ENCODE measurements at places on chromosomes 12 and 14.

GRCh38 chr12:81944886-81945285 lies 185.7 kb upstream of the PPFIA2 start:
- no peak for DNase-seq

GRCh38 chr14:49581209-49582112 lies 4.7 kb downstream of the RPS29 start:
- DNase-seq = no peak

DNA sequence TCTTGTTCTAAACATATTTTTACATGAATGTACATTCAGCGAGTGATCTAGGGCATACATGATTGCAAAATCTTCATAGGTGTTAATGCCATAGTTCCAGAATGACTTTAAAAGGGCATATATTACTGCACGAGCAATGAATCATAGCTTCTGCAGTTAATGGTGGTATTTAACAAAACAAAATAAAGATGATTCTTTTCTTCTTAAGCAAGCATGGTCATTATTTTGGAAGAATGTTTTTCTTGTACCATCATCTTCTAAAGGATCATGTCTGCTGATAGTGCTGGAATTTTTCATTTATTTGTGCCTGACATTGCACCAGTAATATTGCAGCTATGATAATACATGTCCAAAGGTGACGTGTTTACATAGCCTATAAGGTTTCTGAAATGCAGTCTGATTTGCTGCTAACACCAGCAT lies 388.6 kb downstream of the CCDC91 start:
- no peak for DNase-seq

GRCh38 chr12:116459011-116459875 lies 99.9 kb upstream of the MAP1LC3B2 start:
- no peak for DNase-seq

- no peak for DNase-seq
These were observed 623.1 kb upstream of the LRFN5 start for GRCh38 chr14:40983604-40984003.

GRCh38 chr12:58395470-58395869 lies 454.1 kb downstream of the ATP23 start:
- no peak for DNase-seq

- DNase-seq = peak; percentile 62
These were observed 154.3 kb upstream of the C14orf180 start for GRCh38 chr14:104425171-104425681.

GRCh38 chr14:36212577-36212976 lies 36.1 kb upstream of the PTCSC3 start:
- DNase-seq = no peak

DNA sequence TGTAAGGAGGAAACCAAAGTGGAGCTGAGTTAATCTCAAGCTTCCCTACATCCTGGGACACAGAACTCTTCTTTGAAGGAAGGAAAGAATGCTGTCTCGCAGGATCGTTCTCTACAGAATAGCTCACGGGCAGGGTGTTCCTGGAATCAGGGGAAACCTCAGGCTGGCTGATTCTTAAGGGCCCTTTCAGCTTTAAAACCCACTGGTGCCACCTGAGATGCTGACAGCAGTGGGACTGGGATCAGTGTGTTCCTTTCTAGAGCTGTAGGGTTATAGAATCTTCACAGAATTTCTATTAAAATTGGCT lies 47.8 kb downstream of the UBE3B start:
- DNase-seq = no peak

- no peak for DNase-seq
These were observed 27.1 kb downstream of the CPNE8 start for GRCh38 chr12:38878333-38878705.

- no peak for DNase-seq
These were observed 282.0 kb upstream of the RGS6 start for GRCh38 chr14:71650187-71650755.

- DNase-seq = no peak
These were observed 84.4 kb downstream of the SPATS2 start for GRCh38 chr12:49451468-49452259.

- no peak for DNase-seq
These were observed 149.5 kb downstream of the PRIMA1 start for GRCh38 chr14:93638790-93639189.

- no peak for DNase-seq
These were observed 431.6 kb downstream of the PDZRN4 start for GRCh38 chr12:41619705-41620104.

- no peak for DNase-seq
These were observed 166.0 kb downstream of the RPS29 start for GRCh38 chr14:49420201-49420600.

GRCh38 chr14:92122761-92123160 lies 992 bp downstream of the CPSF2 start:
- no peak for DNase-seq

DNA sequence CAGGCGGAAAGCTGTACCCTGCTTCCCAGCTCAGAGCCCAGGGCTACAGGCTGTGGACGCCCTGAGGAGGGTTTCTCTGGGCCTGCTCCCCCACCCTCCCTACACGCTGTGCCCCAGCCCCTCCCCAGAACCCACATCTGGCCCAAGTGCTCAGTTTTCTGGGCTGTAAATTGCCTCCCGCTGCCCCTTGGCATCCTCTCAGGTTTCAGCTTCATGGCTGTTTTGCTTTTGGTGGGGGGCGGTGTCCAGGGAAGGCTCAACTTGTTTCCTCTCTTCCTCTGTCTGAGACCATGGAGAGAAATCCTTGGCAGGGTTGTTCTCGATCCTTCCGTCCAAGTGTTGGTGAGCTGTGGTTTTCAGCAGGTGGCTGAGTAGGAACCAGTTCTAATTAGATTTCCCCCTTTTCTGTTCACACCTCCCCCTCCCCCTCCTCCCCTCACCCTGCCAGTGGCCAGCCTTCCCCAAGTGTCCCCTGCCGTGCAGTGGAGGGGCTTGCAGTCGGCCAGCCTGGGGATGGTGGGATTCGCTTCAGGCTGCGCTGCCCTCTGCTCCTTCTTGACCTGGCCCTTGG lies 61.8 kb downstream of the TSPAN9 start:
- no peak for DNase-seq

GRCh38 chr12:122021193-122021821 lies 377 bp upstream of the BCL7A start:
- peak; percentile 71 for DNase-seq

DNA sequence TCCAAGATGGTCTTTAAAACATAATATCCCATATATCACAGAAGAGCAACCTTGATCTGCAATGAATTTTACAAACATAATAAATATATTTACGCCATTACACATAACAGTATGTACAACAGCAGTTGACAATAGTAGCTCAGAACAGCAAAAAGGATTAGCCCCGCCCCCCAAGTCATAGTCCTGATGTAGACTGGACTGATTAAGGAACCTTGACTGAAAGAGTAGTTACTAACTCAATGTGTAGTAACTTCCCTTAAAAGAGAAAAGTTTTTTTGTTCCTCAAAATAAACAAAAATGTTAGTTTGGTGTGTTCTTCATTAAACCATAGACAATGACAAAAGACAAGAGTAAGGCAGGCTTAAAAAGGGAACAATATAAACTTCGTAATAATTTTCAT lies 44.5 kb downstream of the GTF2A1 start:
- DNase-seq = no peak

GRCh38 chr12:111228916-111229666 lies 139.8 kb downstream of the PHETA1 start:
- DNase-seq = no peak

GRCh38 chr12:3364226-3364625 lies 126.8 kb upstream of the PRMT8 start:
- DNase-seq = no peak

DNA sequence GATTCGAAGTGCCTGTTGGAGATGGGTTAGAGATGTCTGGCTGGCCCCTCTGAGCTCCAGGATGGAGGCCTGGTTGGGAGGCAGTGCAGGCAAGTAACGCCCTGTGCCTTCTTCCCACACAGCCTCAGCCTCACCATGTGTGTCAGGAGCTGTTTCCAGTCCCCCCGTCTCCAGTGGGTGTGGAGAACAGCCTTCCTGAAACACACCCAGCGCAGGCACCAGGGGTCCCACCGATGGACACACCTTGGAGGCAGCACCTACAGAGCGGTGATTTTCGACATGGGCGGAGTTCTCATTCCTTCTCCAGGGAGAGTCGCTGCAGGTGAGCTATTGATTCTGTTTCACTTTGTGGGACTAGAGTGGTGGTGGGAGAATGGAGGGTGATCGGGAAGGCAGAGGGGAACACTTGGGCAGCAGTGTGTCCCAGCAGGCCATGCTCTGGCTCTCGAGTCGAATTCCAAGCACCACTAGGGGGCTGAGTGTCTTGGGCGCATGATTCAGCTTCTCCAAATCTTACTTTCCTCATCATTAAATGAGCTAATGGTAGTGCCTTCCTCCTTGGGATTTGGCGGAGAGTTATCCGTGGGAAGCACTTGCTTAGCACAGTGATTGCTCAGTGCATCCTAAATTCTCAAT lies 6.8 kb downstream of the ACAD10 start:
- DNase-seq = no peak

GRCh38 chr12:92062539-92063493 lies 82.8 kb downstream of the BTG1 start:
- no peak for DNase-seq

DNA sequence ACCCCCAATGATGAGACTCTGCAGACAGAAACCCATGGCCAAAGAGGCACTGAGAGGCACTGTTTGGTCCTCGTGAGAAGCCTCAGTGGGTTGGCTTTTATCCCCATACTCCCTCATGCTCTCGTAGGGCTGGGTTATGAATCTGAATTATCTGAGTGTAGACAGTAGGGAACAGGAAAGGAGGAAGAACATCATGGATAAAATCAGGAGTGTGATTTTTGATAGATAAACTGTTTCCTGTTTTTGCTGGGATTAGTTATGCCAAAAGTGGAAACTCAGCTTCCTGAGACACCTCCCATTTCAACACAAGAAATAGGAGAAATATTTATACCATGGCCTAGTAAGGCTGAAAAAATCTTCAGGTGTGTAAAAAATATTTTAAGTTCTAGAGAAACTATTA lies 177.9 kb downstream of the PPM1H start:
- DNase-seq = no peak

GRCh38 chr12:25455696-25456095 lies 97.4 kb downstream of the LMNTD1 start:
- no peak for DNase-seq

DNA sequence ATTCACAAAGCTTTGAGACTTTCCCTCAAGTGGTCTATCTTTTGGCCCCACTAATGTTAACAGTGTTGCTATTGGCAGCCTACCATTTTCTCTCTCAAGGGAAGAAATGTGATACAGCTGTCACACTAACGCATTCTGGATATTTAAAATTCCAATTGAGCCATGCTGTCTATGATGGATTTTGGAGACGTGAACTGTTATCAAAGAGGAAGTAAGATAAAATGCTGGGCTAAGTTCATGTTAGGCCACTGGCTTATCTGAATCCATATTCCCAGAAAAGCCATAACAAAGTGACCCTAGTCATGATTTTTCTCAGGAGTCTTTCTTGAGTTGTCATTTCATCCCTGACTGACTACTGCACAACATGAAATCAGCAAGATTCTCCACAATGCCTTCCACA lies 200.2 kb downstream of the PHLDA1 start:
- DNase-seq = no peak

DNA sequence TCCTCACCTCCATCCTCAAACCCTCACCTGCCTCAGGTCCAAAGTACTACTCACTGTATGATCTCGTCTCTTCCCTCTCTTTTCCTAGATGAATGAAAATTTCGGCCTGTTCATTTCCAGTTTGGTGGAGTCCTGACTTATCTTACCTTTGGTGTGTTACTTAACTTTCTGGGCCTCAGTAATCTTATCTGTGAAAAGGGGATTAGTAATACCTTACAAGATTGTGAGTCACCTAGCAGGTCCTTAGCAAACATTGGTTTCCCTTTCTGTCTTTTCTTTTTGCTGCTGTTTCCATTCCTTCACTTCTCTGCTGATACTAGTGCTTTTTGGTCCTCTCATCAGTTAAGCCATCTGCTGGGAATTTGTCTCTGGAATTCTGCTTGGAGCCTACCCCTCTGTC lies 52.8 kb downstream of the AKAP6 start:
- DNase-seq = no peak

- no peak for DNase-seq
These were observed 18.9 kb upstream of the DIABLO start for GRCh38 chr12:122244565-122245371.

- peak; percentile 77 for DNase-seq
These were observed 51.0 kb upstream of the SRSF5 start for GRCh38 chr14:69715725-69716477.

DNA sequence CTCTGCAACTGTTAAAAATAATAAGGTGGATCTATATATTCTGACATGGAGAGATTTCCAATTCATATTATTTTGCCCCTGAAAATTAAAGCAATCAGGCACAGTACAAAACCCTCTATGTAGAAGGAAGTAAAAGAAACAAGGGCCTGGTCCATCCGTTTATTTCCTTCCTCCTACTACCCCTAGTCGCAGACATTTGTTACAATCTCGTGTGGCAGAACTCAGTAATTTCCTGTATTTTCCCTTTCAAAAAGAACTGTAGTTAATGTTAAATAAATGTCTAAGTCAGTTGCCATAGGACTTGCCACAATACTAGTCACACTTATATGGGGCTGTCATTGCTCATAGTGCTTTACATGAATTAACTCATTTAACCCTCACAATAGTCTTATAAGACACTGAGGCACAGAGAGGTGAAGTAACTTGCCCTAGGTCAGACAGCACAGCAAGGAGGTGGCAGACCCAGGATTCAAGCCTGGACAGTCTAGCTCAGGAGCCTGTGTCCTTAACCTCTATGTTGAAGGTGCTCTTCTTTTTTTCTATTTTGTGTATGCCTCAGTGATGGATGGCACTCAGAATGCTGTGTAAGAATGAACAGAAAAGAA lies 24.2 kb downstream of the NINJ2 start:
- DNase-seq = no peak

GRCh38 chr12:121390856-121391255 lies 9.1 kb upstream of the RNF34 start:
- no peak for DNase-seq

GRCh38 chr14:53766601-53767000 lies 190.0 kb downstream of the BMP4 start:
- no peak for DNase-seq

DNA sequence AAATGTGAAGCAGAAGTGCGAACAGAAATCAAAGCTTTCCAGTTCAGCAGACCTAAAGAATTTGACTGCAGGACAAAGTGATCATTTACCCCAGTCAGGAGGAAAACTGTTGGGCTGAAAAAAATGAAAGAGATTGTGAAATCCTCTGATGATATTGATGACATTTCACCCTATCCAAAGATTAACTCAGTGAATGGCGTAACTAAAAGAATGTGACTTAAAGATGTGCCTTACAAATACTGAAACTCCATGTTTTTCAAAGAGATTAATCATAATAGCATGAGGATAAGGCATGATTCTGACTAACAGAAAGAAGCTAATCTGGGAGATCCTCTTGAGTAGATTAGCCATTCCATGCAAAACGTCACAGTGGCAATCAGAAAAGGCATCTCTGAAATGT lies 225.6 kb downstream of the DUSP6 start:
- DNase-seq = no peak

DNA sequence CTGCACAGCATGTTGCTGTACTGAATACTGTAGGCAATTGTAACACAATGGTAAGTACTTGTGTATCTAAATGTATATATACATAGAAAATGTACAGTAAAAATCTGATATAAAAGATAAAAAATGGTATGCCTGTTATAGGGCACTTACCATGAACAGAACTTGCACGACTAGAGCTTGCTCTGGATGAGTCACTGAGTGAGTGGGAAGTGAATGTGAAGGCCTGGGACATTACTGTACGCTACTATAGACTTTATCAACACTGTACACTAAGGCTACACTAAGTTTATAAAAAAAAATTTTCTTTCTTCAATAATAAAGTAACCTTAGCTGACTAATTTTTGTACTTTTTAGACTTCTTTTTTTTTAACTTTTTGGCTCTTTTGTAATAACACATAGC lies 24.2 kb upstream of the NEDD1 start:
- no peak for DNase-seq

Data from upper lobe of right lung (tissue), 1 donor.